ENCODE measurements at places on chromosomes 12 and 14.

- peak; percentile 60 for DNase-seq
Measured at GRCh38 chr12:14514154-14514842, 53.4 kb downstream of the PLBD1 start.

GRCh38 chr12:91021076-91021475, 16.3 kb upstream of the EPYC start:
- DNase-seq = no peak

GRCh38 chr12:26726956-26727355, 106.0 kb downstream of the ITPR2 start:
- DNase-seq = no peak

GRCh38 chr14:65639216-65639615, 226.7 kb downstream of the FUT8 start:
- DNase-seq = peak; percentile 8

DNA sequence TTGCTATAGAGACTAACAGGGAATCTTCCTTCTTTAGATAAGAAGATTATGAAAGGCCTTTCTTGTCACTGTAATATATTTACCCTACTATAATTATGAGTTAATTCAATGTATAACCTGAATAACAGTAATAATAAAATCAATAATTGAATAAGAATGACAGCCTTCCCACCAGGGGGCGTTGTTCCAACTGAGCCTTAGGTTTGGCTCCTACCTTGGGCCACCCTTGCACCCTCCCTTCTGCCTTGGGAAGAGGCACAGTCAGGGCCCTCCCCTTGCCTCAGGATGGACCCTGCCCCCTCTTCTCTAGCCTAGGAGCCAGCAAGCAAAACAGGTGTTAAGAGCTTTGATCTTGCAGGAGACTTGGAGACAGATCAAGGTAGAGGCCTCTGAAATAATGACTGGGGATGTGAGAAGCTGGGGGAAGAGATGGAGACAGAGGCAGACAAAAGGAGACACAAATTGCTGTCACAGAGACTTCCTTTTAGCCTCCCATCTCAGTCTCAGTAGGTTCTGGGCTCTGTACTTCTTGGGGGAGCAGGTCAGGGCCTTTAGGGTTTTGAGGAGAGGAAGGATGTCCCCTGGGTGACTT, 40.1 kb upstream of the CISTR start:
- no peak for DNase-seq

- DNase-seq = no peak
Measured at GRCh38 chr12:34600592-34601462, 578.5 kb downstream of the ALG10 start.

- no peak for DNase-seq
Measured at GRCh38 chr14:101721951-101722661, 39.4 kb upstream of the PPP2R5C start.

DNA sequence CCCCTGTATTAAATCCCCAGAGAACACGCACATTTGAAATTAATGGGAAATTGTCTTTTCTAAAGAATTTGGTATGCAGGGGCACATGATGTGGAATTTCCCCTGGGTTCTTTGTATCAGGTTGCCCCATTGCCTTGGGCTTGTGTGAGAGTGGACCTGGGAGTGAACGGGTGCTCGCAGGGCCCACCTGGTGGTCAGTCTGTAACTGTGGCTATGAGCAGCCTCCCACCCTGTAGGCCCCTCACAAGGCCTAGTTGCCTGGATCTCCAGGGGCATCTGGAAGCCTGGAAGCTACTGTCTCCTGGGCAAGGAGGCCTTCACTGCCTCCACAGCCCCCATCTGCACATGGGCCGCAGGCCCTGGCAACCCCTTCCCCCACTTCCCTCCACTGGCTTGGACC, 96.7 kb downstream of the SLC25A47 start:
- no peak for DNase-seq

DNA sequence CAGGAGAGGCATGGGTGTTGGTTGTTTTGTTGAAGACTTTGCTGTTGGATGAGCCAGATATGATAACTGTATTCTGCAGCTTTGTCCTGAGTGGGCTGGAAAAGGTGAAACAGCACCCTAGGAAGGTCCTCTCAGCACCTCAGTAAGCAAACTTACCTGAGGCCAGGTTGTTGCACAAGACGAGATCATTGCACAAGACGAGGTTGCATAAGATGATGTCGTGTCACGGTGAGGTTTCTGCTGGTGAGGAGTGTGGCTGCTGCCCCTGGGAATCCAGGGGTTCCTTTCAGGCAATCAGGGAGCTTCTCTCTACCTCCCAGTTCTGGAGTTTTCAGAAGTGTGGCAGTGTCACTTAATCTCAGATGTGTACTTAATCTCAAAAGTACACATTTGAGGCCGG, 85.6 kb downstream of the GLT1D1 start:
- DNase-seq = no peak

GRCh38 chr12:46908236-46908935, 82.6 kb upstream of the SLC38A4 start:
- DNase-seq = peak; percentile 19

DNA sequence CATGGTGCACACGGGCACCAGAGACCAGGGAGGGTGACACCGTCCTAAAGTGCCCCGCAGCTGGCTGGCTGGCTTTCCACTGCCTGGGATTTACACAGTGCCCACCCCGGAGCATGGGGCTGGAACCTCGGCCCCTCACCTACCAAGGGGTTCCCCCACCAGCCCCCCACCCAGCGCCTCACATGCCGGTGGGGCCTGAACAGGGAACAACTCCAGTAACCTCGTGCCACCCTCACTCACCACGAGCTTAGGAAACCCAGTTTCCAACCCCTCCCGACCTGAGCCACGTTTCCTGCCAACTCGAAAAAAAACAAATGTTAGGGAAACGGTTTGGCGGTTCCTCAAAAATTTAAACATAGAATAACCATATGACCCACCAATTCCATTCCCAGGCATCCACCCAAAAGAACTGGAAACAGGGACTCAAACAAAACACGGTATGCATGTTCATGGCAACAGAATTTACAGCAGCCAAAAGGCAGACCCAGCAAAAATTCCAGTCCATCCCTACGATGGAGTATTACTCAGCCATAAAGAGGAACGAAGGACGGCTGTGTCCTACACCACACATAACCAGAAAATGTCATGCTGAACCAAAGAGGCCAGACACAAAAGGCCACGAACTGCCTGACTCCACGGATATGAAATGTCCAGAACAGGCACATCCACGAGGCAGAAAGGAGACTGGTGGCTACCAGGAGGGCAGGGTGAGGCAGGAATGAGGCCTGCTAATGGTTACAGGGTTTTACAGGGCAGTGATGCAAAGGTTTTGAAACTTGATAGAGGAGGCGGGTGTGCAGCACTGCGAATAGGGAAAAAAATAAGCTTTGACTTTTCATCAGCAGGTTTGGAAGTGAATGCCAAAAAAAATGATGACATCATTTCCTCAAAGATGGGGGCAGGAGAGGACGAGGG, 68.9 kb downstream of the NCOR2 start:
- DNase-seq = no peak

DNA sequence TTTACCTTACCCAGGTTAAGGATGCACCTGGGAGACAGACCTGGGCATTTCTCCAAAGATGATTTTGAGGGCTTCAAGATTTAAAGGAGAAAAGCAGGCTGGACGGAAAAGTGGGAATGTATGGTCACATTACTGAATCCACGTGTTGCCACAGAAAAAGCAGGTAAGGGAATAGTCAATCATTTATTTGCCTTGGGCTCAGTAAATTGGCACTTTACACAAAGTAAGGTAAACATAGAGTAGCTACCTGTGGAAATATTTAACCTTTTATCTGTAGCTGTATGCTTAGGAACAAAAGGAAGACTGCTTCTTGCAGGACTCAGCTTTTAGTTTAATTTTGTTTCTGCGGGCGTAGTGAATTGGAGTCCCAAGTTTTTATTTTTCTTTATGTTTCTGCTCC, 153.3 kb downstream of the SLCO1B3 start:
- no peak for DNase-seq

- DNase-seq = no peak
Measured at GRCh38 chr12:14784471-14784870, 18.8 kb downstream of the WBP11 start.

DNA sequence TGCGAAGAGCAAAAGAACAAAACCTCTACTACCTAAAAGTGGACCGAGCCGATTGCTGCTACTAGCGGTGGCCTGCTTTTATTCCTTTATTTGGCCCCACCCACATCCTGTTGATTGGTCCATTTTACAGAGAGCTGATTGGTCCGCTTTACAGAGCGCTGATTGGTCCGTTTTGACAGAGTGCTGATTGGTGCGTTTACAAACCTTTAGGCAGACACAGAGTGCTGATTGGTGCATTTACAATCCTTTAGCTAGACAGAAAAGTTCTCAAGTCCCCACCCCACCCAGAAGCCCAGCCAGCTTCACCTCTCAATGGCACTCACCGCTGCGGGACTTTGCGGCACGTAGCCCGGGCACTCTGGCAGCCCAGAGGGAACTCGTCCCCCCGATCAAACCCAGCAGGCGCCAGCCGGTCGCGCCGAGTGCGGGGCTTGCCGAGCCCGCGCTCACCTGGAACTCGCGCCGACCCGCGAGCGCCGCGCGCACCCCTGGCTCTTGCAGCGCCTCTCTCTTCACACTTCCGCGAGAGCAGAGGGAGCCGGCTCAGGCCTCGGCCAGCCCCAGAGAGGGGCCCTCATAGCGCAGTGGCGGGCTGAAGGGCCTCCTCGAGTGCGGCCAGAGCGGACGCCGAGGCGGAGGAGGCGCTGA, 8.7 kb upstream of the FGD4 start:
- peak; percentile 59 for DNase-seq

- DNase-seq = no peak
Measured at GRCh38 chr12:40907115-40907527, 214.9 kb downstream of the CNTN1 start.

DNA sequence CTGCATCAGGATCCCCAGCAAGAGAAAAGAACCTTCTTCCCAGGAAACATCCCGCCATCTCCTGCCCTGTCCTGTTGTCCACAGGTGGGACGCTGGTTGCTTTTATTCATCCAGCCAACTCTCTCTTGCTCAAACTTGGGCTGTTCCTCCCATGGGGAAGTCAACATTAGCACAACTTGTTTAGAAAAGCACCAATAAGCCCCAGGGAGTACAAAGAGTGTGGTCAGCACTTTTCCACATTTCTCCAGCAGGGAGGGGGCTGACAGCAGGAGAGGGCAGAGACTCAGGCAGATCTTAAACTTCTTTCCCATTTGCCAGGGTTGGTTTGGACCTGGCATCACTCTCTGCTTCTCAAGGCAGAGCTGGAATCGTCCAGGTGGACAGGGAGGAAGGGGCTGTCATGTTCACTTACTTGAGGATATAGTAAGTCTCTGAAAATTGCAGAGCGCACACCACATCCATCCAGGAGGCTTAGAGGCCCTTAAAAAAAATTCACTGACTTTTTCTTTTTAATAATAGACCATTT, 74.9 kb downstream of the RBM19 start:
- no peak for DNase-seq

DNA sequence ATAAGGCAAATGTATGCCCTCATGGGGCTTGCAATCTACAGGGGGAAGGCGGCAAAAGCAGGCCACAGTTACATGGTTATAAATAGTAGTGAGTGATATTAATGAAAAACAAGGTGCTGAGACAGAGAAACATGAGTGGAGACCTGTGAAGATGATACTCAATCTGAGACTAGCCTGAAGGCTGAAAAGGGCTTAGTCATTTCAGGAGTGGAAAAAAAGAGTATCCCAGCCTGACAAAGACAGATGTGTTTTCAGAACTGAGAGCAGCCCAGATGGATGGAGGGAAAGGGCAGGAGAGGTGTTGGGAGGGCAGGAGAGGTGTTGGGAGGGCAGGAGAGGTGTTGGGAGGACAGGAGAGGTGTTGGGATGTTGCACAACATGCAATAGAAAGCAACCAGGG, 181.9 kb downstream of the C12orf42 start:
- DNase-seq = no peak

GRCh38 chr12:48865281-48866051, at the start of gene RND1:
Gene RND1 (minus strand): TSS chr12:48865870. CDS start chr12:48865767, 103 bp downstream.
- DNase-seq = peak; percentile 92

DNA sequence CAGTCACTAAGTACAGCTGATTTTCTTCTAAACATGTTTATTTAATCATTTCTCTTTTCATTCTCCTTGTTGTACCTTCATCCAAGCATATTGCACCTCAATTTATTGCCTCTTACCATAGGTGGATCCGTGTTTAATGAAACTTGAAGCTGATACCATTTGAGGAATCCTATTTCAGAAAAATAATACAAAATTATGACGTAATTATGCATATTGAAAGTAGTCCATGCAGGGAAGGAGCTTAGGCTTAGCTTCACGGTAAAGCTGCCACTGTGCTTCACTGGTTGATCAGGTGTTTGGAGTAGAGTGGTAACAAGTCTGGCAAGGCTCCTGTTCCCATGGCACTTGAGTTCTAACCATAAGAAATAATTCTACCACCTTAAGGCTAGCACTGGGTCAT, 61.0 kb upstream of the CLEC14A start:
- no peak for DNase-seq

- no peak for DNase-seq
Measured at GRCh38 chr14:34231626-34232025, 230.4 kb downstream of the SPTSSA start.

GRCh38 chr12:14554281-14555007, 13.2 kb downstream of the PLBD1 start:
- DNase-seq = peak; percentile 45

GRCh38 chr12:3771853-3772252, 18.9 kb upstream of the CRACR2A start:
- no peak for DNase-seq

- no peak for DNase-seq
Measured at GRCh38 chr14:24992624-24993360, 57.2 kb downstream of the STXBP6 start.

DNA sequence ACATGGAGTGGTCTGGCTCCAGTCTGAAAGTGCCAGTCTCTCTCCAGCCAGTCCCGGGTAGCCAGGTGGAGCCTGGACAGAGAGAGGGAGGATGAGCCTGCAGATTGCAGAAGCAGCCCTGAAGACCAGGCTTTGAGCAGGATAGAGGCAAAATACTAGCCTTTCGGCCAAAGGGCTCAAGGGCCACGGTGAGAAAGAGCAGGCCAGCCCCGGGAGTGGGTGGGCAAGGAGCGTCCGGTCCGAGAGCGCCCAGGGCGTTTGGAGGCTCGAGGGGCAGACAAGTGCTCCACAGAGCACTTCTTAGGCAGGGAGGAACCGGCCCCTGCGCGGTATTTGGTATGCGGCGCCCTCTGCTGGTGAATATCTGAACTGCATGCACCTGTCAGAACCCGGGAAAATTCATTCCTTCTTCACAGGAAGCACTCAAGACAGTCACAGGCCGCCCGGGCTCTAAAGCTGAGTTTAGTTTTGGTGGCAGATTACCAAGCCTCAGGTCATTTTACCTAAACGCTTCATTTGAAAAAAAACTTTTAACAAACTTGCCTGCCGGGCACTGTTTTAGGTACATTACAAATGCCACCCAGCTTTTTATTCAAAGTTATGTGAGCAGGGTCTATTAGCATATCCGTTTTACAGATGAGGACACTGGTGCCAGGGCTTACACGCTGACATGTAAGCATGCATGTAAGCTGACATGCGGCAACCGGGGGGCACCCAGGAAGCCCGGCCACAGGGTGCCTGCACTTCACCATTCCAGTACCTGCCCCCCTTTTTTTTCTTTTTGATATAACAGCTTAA, 21.0 kb upstream of the PSMC1 start:
- peak; percentile 80 for DNase-seq

GRCh38 chr12:121443193-121443870, 43.4 kb downstream of the RNF34 start:
- peak; percentile 88 for DNase-seq

- no peak for DNase-seq
Measured at GRCh38 chr12:44076871-44077270, 241.0 kb downstream of the TMEM117 start.

GRCh38 chr12:71782017-71782416, 27.4 kb downstream of the RAB21 start:
- no peak for DNase-seq

All from cardiac muscle cell (in vitro differentiated cells and primary cell).